Astrocyte of the spinal cord (primary cell): ENCODE measurements at places on chromosomes 6 and 20.
A peak's percentile ranks its signal among the peaks of the same experiment; 100 is the strongest.

- DNase-seq, result no peak
Measured at GRCh38 chr6:53128842-53129241, 19.8 kb downstream of the GCM1 start.

- DNase-seq, result no peak
Measured at GRCh38 chr6:164066766-164067165, 652.2 kb downstream of the QKI start.

- DNase-seq, result peak; percentile 90
Measured at GRCh38 chr20:37192137-37192854, 12.9 kb upstream of the MROH8 start.

- DNase-seq, result no peak
Measured at GRCh38 chr6:163226181-163226835, 188.2 kb upstream of the QKI start.

DNA sequence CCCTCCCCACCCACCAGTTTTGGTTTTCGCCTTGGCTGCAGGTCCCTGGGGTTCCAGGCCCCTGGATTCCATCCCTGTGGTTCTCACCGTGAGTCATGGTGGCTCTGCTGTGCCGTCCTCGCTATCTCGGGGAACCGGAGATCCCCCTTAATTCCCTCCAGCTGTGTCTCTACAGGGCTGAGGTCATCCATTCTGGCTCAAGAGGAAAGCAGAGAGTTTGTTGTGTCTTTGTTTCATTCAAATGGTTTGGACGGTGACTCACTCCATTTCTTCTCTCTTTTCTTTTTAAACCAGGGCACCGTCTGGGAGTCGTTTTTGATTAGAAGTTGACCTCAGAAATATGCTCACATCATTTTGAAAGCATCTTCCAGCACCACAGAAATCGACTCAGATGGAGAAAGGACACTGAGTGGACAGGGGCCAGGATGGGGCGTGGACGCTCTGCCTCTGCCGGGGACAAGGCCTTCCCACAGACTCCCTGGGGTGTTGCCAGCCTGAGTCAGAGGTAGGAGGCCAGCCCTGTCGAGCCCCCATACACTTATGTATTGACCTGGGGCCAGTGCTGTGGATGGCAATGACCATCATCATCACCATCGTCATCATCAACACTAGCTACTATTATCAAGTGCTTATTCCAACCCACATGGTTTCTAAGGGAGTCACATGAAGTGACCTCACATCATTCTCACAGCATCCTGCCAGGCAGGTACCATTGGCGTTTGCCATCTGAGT, 176.2 kb downstream of the NFATC2 start:
- DNase-seq, result peak; percentile 100

DNA sequence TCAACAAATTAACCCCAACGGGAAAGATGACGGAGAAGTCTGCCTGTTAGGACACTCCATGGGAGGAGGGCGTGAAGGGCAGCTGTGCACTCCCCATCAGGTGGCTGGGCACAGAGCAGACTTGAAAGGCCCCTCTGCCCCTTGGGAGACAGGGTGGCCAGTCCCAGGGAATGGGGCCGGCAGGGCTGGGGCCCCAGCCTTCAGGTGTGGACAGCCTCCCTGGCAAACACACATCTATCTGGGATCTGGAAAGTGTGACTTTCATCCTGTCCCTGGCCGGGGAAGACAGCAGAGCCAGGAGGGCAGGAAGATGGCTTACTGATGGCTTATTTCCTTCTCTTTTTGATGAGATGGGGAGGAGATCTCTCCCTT, 4.5 kb upstream of the FRMD1 start:
- DNase-seq, result no peak

- no peak for DNase-seq
Measured at GRCh38 chr6:108806665-108807064, 41.6 kb upstream of the ARMC2 start.

- peak; percentile 56 for DNase-seq
Measured at GRCh38 chr20:50191544-50192363, 1.1 kb downstream of the CEBPB start.

DNA sequence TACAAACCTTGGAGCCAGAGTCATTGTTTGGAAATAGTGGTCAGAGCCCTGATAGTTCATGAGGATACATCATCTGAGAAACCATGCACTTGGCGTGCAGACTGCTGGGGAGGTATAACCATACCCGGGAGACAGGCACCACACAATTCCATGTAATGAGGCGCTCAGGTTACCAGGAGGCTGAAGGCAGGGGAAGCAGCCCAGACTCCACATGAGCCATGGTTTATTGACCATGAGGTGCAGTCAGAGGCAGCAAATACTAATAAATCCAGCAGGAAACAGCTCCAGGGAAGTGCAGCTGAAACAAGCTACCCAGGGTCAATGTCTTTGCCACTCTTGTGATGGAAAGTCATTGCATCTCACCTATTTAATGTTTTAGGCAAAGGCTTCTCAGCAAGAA, 156.0 kb downstream of the TBC1D7 start:
- no peak for DNase-seq

DNA sequence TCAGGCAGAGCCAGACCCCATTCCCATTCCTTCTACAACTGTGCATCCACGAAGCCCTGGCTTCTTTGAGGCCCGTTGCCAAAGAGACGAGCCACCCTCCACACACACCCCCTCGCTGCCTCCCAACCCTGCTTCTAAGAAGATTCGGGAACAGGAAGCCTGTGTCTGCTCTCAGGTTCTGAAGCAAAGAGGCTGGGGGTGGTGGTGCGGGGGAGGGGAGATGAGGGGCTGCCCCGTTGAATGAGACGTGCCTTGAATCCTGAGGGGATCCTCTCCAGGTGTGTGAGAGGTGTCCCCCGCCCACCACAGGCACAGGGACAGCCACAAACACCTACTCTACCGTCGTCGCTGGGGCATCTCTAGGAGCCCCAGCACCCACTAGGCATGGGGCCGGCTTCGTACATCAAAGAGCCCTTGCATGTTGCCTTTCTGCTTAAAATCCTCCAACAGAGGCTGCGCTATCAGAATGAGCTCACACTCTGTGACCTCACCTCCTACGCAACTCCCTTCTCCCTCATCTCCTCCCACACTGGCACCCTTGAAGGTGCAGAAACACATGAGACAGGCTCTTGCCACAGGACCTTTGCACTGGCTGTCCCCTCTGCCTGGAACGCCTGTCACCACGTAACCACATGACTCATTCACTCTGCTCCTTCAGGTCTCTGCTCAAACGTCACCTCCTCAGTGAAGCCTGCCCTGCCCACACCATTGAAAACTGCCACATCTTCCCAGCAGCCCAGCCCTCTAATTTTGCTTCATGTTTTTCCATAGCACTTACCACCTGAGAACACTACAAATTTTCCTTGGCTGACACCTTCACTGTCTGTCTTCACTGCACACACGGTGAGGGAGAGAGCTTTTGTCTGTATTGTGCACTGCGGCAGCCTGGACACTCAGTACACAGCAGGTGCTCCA, 58.5 kb downstream of the PREX1 start:
- no peak for DNase-seq

DNA sequence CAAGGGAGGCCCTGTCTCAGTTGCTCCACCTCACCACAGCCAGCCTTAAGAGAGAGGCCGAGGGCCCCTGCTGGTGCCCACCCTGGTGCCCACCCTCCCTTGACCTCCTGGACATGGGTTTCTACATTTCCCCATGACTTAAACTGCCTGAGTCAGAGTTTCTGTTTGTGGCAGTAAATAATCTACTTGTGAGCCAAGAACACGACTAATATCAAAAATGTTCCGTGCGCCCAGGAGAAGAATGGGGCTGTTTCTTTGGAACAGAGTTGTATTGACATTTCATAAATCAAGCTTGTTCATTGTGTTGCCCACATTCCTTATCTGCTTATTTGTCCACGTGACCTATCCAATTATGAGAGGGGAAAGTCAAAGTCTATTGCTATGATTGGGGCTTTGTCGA, 143.5 kb downstream of the ANKRD60 start:
- DNase-seq, result no peak

DNA sequence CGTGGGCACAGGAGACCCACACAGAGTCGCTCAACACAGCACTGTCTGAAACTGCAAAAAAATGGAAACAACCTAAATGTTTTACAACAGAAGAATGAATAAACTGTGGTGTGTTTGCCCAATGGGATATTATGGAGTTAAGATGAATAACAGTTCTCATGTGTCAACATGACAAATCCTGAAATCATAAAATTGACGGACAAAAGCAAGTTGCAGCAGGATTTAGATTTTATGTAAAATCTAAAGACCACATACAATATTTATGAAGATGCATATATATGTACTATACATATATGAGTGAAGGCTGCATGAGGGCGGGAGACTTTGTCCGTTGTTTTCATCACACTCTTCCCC, 79.7 kb downstream of the GRM4 start:
- no peak for DNase-seq
